ENCODE measurements at places on chromosomes 7 and 10. TPM values are rescaled to one million over a fixed set of nuclear protein-coding genes. Genes with fewer than 3 reads are reported as not detected.
A peak's percentile ranks its signal among the peaks of the same experiment; 100 is the strongest.

Gene ASAH2B
- 3.6 TPM for total RNA-seq

Gene HOXA5
- total RNA-seq = 29.6 TPM

Gene SEC61G
- 79.9 TPM for total RNA-seq

GRCh38 chr10:74882427-74882826 lies 56.0 kb downstream of the KAT6B start:
- H3K4me1 ChIP-seq = peaks cover 7% of the 10 kb centered on the region
- H3K4me3 ChIP-seq = no peak overlapping the region
- H3K36me3 ChIP-seq = no peaks in the 10 kb centered on the region
- no peaks in the 10 kb centered on the region for H3K27me3 ChIP-seq
- no peak for DNase-seq

Gene FXYD4
- not detected for total RNA-seq

- no peak overlapping the region for H3K27ac ChIP-seq
- H3K4me3 ChIP-seq = no peak overlapping the region
- H3K27me3 ChIP-seq = no peaks in the 10 kb centered on the region
- no peaks in the 10 kb centered on the region for H3K4me1 ChIP-seq
These were observed 21.8 kb upstream of the DUSP5 start for GRCh38 chr10:110475722-110476515.

Gene MIOS
- 29.6 TPM for total RNA-seq

DNA sequence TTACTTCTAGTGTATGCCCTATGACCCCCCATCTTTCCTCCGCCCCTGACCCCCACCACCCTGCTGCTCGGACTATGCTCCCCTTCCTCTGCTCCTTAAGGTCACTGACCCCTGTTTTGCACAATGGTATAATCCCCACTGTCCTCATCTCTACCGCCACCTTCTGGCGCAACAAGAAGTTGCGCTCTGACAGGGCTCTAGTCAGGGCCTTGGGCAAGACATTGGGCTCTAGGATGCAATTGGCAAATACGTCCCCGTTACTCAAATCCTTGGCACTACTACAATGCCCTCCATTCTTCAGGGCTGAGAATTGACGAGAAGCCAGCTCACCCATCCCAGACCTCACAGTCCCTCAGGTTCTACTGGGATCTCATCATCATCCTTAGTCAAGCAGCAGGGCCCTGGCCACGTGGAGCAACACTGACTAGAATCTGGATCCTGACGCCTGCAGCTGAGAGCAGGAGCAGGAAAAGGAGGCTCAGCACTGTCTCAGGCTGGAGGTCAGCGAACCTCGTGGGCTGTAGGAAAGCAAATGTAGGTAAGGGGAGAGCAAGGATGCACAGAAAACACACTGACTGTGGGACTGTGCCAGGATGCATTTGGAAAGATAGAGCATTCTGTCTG lies 10.6 kb downstream of the LRIT2 start:
- H3K4me3 ChIP-seq = no peak overlapping the region
- H3K36me3 ChIP-seq = no peaks in the 10 kb centered on the region
- H3K4me1 ChIP-seq = no peaks in the 10 kb centered on the region
- DNase-seq = no peak
- H3K27ac ChIP-seq = no peak overlapping the region

Gene DRGX
- total RNA-seq = not detected

DNA sequence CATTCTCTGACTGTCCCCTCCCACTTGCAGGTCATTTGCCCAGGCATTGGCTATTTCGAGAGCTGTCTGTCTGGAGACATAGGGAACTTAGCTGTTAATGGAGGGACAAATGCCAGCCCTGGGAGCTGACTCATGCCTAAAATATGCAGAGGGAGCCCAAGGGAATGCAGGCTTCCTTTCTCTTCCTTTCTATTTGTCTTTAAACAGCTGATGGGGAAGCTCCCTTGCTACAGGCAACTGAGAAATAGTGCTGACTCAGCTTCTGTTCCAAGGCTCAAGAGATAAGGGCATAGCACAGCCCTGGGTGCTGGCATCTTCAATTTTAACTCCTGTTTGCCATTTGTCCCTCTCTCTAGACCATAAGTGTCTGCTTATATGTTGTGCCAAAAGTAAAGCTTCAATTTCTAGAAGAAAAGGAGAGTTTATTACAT lies 82.7 kb upstream of the C1GALT1 start:
- H3K27me3 ChIP-seq = no peaks in the 10 kb centered on the region
- peak; percentile 68 for DNase-seq
- no peaks in the 10 kb centered on the region for H3K4me1 ChIP-seq

DNA sequence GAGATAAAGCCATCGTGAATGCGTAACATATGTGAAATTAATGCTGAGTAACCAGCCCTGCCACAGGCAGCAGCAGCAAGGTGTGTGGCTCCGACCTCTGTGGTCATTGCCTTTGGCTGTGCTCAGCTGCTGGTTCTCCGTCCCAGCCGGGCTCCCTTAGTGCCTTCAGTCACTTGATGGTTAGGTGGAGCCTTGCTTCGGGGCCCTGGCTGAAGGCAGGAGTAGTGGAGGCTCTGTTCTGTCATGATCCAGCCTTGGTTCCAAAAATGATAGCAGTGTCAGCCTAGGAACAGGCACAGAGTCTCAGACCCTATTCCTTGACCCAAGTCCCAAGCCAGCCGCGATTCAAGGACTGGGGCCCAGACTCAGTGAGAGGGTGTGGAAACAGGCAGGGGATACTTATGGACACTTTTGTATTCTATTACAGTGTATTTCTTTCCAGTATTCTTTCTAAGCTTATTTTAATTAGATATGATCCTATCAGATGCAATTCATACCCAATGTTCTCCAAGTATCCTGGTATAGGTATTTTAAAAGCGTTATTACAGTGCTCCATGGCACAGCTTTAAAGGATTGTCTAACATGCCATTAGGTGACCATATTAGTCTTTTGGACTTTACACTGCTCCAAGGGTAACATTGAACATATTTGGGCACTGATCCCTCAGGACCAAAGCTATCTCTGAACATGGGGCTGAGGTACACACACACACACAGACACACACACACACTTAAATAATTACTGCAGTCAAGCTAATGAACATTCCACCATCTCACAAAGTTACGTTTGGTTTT lies 9.0 kb downstream of the SCART1 start:
- no peaks in the 10 kb centered on the region for H3K4me1 ChIP-seq
- no peaks in the 10 kb centered on the region for H3K27me3 ChIP-seq
- no peak for DNase-seq
- no peaks in the 10 kb centered on the region for H3K36me3 ChIP-seq
- H3K4me3 ChIP-seq = no peak overlapping the region
